Head of caudate nucleus (tissue), 42 donors: ENCODE measurements at places on chromosomes 16 and 17.

DNA sequence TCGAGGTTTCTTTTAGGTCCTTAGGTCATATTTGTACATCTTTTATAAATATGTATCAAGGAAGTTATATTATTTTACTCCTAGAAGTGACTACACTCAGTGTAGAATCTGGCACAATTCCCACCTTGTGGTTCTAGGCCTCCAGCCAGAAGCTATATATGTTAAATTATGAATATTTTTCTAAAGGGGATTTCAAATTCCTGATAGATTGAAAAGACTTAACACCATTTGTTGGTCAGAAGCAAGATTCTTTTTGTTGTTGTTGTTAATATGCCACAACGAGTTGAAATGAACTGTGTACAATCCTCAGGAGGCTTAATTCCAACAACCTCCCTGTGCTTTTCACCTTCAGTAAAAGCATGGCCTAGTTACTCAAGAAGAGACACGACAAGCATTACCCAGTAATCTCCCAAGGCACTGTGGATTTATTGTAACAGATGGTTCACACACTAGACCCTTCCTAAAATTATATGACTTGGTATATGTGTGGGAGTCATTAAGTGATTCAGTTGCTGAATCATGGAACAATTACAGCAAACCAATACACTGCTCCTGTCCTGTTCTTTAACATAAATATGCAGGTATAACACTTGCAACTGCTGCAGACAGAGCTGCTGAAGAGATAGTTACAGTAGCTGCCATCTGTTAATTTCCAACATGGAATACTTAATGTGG lies 964.4 kb upstream of the GOT2 start:
- no peak for DNase-seq

- DNase-seq = no peak
Observed at GRCh38 chr16:89230255-89230654, 12.8 kb downstream of the ZNF778 start.

GRCh38 chr17:4706121-4706520 lies 2.2 kb upstream of the PELP1 start:
- DNase-seq = no peak

- no peak for DNase-seq
Observed at GRCh38 chr16:63943566-63943965, 1178.3 kb downstream of the CDH11 start.

DNA sequence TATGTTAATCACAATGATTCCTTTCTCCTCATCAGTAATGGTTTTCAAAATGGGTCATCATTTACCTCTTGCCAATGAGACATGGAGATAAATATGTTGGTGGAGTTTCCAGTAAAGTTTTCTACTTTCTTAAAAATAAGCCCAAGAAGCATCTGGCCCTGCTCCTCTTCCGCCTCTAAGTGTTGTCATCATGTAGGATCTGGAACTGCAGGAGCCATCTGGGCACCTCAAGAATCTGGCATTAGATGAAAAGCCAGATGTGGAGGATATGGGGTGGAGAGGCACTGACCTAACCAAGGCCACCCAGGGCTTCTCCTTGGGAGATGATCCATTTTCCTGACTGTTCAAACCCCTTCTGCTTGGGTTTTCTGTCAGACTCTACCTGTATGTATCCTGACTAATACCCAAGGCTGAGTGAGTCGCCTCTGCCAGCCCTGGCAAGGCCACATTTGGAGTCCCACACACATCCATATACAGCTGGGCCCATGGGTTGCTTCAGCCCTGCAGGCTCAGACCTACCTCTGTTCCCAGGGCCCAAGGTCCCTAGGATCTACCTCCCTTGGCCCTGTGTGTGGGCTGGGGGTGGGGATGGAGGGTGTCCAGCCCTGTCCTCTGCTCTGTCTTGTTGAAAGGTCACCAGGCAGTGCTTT lies 24.6 kb downstream of the CCDC182 start:
- no peak for DNase-seq

GRCh38 chr17:50779747-50780353 lies 12.5 kb upstream of the ANKRD40CL start:
- no peak for DNase-seq

DNA sequence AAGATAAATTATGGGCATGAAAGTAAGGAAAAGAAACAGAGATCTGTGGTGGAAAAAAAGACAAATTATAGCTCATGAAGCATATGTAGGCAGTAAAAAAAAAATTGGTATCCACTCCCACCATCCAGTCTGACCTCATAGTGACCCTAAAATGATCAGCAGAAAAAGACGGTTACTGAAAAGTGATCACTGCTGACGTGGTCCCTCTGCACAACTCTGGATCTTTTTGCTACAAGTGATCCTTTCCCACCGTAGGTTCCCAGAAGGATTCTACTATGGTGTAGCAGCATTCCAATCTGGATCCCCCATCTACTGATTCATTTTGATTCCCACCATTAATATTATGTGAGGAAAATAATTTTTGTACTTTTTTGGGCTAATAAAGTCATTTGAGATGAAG lies 10.9 kb upstream of the CHST6 start:
- no peak for DNase-seq

DNA sequence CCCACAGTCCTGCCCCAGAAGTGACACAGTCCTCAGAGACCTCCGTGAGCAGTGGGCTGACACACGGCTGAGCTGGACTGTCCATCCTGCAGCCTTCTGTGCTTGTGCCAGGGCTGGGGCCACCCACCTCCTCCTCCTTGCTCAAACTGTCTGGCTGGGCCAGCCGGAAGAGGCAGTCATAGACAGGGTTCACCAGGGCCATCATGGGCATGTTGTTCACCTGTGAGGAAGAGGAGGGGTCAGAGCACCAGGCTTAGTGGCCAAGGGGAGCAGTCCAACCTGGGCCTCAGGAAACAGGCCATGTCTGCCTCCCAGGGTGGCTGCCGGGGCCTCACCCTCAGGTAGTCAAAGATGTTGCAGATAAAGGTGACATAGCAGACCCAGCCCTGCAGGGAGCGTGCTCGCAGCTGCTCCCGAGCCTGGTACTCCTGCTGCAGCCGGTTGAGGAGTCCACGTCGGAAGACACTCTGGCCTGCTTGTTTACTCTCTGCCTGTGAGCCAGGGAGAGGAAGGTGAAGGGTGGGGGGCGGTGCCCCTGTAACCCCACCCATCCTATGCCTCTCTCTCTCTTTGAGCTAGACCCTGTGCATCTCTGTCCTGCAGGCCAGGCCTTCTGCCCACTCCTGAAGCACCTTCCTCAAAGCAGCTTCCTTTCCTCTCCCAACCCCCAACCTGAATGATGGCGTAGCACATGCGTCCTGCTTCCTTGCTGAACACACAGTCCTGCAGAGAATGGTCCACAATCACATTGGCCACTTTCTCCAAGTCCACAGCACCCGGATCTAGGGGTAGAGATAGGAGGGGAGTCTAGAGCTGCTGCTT lies 3.4 kb downstream of the MIF4GD start:
- no peak for DNase-seq

GRCh38 chr16:53323924-53324323 lies 110.3 kb upstream of the RBL2 start:
- DNase-seq = no peak

- no peak for DNase-seq
Observed at GRCh38 chr17:81913394-81914102, 2.3 kb upstream of the PCYT2 start.

DNA sequence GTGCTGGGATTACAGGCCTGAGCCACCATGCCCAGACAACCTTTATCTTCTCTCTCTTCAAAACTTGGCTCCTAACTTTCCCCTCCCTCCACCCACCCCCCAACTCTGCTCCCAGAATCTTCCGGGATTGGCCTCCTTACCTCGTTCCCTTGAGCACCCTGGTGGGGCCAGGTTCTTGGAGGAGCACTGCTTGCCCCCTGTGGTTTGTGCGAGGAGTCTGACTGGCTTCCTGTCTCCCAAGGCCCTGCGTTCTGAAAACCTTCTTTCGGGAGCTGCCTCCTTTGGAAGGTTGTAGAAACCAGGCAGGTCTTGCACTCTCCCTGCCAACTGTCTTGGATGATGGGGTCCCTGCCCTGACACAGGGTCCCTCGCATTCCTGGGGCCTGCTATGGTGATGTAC lies 19.8 kb downstream of the PLXDC1 start:
- no peak for DNase-seq
